Stimulated activated CD4-positive, alpha-beta T cell treated with anti-CD3 and anti-CD28 coated beads, Interleukin-12 subunit alpha, Interleukin-12 subunit beta, amount 100 ng/mL, for 4 hours (primary cell): ENCODE measurements at places on chromosomes 3 and 15.

DNA sequence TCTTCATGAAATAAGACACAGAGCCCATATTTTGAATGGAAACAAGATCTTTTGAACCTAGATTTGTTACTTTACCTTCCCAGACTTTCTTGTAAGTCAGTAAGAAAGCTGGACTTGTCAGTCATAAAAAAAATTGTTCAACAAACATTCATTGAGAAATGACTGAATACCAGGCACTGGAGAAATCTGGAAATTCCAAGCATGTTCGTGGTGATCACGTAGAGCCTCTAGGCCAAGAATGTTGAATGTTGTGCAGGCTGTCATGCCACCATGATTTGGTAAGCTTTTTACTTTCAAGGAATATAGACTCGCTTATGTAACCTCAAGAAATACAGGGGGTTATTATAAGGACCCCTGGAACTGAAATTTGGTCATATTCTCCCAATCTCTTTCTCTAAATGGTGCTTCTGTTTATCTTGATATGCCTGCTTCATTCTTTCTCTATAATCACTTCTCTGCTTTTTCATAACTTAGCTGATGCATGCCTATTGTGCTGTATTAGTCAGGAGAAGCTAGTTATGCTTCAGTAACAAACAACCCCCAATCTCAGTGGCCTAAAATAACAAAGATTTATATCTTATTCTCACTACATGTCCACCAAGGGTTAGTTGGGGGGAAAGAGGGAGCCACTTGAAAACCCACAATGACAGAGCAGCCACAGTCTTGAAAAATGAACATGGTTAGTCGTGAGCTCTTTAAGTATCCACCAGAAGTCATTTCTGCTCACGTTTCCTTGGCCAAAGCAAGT lies 3.4 kb upstream of the TPM1 start:
- DNase-seq = no peak

DNA sequence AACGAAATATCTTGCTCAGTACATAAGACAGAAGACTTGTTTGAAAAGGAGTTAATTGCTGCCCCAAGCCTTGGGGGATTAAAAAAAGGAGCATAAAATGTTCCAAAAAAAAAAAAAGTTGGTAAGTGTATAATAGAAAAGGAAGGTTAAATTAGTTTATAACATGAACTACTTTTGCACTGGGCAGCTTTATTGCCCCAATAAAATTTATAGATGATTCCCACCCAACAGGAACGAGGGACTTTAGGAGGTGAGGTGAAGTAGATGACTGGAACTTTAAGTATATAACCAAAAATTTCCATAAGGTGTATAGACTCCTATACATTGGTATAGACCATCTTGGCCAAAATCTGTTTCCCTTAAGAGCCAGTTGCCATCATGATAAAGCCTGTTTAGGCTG lies 14.8 kb downstream of the PPP2R3A start:
- DNase-seq = no peak

DNA sequence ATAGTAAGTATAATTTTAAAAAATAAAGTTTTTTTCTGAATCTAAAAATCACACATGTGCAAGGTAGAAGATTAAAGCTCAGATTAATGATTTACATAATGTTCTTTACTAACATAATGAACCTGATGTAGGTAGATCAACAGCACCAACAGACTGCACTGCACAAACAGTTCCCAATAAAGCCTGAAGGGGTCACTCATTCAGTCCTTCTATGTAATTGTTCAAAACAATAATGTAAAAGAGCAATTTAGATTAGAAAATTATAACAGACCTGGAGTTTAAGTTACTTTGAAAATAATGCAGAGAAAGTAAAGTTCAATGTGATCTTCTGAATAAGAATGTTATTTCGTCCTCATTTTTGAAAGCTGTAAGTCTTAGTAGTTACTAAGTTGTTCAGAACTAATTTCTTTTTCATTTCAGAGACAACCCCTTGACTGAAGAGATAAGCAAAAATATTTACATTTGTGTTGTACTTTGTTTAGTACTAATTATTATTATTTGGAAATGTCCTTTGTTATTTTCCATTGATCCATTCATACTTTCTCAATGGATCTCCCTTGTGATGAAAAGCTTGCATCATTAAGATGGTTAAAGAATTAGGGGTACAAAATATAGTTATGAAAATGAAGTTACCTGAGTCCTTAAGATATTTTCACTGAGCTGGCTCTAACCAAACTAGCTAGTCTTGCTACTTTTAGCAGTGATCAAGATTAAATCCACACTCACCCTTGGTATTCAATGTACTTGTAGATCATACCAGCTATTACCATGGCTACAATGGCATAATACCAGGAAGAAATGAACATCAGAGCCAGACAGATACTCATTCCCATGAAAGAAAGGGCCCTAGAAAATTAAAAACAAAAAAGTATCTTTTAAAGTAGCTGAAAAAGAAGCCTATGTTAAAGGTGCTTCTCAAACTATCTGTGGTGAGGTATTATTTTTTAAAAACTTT lies 16.8 kb downstream of the EMC4 start:
- no peak for DNase-seq

DNA sequence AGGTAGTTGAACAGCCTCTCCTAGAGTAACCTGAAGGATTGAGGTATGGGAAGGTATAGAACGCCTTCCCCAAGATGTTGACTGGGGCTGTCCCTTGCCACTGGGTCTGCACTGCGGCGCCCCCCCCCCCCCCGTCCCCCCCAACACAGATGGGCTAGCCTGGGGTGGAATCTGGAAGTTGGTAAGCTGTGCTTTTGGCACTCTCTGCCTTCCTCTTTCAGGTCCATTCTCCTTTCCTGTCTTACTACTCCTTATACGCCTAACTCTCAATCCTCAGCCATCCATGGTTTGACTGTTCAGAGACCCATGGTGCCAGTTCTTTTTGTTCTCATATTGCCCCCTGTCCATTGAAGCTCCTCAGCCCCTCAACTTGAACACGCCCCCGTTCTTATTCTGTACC lies 42.8 kb downstream of the MAP2K1 start:
- no peak for DNase-seq

DNA sequence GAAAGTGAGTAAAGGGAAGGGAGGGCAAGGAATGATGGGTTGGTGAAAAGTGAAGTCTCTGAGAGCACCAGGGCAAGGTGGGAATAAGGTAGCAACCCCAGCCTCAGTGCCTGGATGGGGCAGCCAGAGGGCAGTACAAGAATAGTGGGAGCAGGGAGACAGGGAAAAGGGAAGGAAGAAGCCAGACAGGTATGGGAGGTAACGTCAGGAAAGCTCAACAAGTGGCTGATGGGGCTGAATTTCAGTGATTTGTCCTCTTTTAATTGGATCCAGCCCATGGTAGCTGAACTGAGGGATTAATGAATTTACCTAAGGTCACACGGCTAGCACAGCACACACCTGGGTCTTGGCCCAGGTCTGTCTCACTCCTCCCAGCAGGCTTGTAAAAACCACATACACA lies 12.6 kb downstream of the RORA start:
- DNase-seq = no peak

- no peak for DNase-seq
Measured at GRCh38 chr3:58035524-58036255, 27.5 kb downstream of the FLNB start.

DNA sequence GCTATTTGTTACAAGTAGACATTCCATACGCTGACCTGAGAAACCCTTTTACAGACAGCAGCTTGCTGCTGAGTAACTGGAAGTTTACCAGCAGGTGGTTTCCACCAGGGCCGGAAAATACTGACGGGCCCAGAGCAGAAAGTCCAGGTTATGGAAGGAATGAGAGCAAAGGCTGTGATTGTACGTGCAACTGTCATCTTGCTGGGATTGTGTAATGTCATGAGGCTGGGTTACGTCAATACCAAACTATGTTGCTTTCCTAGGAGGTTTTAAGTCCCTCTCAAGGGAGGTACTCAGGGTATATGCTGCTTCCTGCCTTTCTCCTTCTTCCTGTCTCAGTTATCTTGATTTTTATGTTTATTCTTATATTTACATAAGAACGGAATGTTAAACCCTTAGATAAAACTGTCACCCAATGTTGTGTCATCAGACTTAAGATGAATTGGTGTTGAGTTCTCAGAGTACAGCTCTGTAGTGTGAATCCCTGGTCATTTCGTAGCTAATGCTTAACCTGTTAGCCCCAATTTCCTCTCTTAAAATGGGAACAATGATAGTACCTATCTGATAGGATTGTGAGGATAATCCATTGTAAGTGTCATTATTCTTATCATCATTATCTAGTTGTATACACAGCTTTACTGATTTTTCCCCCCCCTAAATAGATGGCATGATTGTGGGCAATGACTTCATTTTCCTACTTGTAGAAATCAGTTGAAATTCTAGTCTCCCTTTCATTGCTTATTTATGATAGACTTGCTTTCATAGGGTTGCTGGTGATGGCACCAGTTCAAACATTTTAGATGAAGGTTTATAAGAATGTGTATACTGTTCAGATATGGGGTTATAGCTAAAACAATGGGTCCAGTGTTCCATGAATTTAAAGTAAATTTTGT lies 101.4 kb downstream of the FNDC3B start:
- no peak for DNase-seq

DNA sequence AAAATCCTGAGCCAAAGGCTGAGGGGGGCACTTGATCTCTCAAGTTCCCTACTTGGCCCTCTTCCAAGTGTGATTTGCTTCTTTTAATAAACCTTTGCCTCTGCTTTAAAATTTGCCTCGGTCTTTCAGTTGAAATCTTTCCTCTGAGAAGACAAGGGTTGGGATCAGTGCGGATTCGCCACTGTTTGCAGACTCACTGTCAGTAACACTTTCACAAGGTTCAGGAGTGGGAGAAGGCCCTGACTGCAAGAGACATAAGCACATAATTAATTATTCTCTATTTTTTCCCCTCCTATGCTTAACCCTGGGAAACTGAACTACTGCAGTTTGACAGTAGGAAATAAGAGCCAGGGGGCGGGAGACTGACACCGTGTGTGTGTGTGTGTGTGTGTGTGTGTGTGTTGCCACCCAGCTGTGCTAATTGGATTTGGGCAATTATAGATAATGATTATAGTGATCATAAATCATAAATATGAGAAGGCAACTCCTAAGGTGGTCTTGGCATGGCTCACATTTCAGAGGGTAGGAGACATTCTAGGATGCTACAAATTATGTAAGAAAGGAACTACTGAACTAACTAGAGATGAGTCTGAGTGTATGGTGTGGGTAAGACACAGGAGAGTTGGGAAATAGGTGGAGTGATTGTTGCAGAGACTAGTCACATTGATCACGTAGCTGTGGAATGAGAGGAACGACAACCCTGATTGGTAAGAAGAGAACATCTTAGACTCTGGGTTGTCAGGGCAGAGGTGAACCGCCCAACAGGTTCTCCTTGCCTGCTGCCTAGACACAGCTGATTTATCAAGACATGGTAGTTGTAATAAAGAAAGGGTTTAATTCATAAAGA lies 5.5 kb upstream of the ZNF662 start:
- DNase-seq = no peak

GRCh38 chr15:31831596-31831995 lies 198.7 kb upstream of the CHRNA7 start:
- no peak for DNase-seq

GRCh38 chr3:159323848-159324247 lies 522.0 kb downstream of the MFSD1 start:
- no peak for DNase-seq

DNA sequence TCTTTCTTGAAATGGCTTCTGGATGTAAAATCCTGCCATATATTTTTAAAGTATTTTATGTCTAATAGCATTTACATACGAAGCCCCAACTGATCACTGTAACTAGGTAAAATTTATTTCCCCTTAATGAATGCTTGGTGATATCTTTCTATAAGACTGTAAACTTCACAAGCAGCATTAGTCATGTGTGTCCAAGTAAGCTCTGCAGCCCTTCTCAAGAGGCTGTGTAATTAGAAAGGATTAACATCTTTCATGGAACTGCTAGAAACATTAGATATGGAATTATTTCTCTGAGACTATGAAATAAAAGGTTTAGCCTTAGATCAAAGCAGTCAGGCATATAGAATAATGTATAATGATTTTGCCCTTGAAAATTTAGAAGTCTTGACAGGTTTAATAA lies 143.3 kb downstream of the EPHA3 start:
- no peak for DNase-seq

DNA sequence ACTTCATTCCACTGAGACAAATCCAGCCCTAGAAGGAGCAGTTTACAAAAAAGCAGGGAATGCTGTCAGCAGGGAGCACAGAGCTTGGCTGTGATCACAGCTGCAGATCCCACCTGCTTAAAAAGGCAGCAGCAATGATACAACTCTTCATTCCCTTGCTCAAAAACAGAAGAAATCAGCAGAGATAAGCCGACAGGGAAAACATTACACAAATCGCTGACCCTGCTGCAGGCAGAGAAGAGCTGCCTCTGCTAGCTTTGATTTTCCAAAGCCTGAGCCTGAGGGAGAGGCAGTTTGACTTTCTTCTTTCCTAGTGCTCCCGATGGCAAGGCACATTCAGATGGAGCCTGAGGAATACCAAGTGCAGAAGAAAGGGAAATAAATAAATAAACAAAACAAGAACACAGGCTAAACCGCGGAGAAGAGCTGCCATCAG lies 80.2 kb downstream of the SHQ1 start:
- DNase-seq = no peak

DNA sequence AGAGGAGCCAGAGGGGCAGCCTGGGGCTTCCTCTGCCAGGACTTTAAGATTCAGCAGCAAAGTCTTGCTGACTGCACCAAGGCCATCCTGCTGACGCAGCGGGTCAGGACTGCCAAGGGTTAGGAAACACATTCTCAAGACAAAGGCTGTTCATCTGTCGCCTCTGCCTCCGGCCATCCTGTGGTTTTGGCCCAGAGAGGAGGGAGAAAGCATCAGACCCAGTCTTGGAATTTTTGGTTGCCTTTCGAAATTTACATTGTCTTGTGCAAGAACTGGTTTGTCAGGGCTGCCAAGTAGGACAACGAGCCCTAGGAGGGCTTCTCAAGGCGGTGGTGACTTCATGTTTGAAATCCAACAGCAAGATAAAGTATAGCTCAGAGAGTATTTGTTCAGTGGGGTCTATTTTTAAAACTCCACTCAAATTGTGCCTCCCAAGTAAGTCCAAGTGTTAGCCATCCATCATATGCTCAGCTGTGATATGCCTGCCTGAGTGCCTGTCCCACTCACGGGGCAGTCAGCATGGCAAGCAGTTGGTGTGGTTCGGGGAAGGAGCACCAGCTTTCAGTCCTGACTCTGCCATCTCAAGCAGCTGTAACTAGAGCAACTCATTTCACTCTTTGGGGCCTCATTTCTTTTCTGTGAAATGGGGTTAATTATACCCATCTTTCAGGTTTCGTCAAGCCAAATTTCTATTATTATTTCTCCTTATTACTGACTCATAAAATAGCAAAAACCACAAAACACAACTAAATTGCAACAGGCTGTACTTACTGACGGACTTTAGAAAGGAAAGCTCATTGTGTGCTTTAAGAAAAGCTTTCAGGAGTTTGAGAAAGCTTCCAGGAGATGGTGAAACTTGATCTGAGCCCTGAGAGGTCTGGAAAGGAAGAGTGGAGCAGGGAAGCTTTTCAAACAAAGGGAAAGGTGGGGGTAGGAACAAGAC lies 42.4 kb upstream of the RHO start:
- DNase-seq = no peak

GRCh38 chr15:98505611-98506031 lies 142.7 kb upstream of the IGF1R start:
- DNase-seq = no peak

- no peak for DNase-seq
Measured at GRCh38 chr3:137163241-137163871, 205.6 kb downstream of the IL20RB start.
